ENCODE measurements at places on chromosomes 7 and 10. TPM values are rescaled to one million over a fixed set of nuclear protein-coding genes. Genes with fewer than 3 reads are reported as not detected.

DNA sequence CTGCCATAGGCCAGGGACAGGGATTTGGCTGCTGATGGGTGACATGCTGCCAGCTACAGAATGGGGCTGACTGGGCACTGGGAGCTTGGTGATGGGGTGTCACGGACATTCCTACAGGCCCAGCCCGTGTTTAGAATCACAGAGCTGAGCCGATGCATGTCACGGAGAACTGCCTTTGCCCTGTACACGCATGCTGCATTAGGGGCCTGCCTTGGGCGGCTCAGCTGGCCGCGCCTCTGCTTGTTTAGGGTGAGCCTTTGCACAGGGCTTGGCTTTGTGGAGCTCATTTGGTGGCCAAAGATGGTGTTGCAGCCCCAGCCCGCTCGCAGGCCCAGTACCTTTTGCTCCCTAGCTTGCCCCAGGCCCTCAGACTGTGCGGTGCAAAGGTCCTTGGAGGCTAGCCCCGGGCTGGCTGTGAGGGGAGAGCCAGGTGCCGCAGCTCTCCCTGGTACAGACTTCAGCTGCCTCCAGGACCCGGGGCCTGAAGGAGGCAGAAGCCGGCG, 108.4 kb upstream of the BTBD16 start:
- peak overlapping the region; percentile 63 for H3K4me3 ChIP-seq
- peaks cover 60% of the 10 kb centered on the region for H3K4me1 ChIP-seq
- H3K27ac ChIP-seq: peak overlapping the region; percentile 65
- H3K27me3 ChIP-seq: peaks cover 2% of the 10 kb centered on the region
- no peak for DNase-seq

- no peaks in the 10 kb centered on the region for H3K27me3 ChIP-seq
- H3K27ac ChIP-seq: no peak overlapping the region
- no peaks in the 10 kb centered on the region for H3K4me1 ChIP-seq
- DNase-seq: no peak
- no peaks in the 10 kb centered on the region for H3K36me3 ChIP-seq
Measured at GRCh38 chr7:80802527-80802926, 116.3 kb downstream of the SEMA3C start.

Gene SPDYE2
- not detected for total RNA-seq

Gene IFIT2
- 14.6 TPM for total RNA-seq

DNA sequence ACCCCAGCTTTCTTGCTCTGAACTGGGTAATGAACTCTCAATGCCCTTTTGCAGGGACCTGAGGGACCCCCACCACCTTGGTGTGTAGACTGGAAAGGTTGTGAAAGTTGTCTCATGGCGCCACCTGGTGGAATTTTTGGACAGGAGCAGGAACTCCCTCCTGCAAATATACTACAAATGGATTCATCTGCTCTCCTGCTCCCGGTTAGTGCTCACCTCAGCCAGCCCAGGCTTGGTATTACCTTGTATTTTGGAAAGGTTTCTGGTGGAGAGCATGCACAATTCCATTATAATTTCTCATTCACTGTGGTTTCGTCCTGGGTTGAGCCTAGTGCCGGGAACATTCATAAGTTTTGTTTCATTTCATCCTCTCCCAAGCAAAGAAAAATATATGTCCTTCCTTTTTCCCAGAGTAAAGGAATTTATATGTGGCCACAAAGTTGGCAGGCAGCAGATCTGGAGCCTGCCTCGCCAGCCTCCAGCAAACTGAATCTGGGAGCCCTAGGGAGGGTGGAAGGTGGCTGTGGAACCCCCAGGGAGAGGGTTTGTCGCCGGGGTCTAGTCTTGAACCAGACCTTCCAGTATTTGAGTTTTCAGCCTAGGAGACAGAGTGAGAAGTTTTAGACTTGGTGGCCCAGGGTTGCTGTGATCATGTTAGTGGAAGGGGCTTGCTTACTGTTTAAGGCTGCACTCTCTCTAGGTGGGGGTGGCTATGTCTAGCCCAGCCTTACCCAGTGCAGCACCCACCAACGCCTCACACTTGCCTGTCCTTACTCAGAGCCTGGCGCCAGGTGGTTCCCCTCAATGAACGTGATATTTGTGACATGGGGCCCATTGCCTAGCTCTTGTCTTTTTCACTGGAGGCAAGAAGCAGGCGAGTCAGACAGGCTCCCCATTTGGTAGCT, 9.5 kb downstream of the FAM241B start:
- peaks cover 15% of the 10 kb centered on the region for H3K4me1 ChIP-seq
- DNase-seq: peak; percentile 74
- H3K27me3 ChIP-seq: peaks cover 3% of the 10 kb centered on the region
- no peak overlapping the region for H3K4me3 ChIP-seq
- H3K27ac ChIP-seq: no peak overlapping the region

DNA sequence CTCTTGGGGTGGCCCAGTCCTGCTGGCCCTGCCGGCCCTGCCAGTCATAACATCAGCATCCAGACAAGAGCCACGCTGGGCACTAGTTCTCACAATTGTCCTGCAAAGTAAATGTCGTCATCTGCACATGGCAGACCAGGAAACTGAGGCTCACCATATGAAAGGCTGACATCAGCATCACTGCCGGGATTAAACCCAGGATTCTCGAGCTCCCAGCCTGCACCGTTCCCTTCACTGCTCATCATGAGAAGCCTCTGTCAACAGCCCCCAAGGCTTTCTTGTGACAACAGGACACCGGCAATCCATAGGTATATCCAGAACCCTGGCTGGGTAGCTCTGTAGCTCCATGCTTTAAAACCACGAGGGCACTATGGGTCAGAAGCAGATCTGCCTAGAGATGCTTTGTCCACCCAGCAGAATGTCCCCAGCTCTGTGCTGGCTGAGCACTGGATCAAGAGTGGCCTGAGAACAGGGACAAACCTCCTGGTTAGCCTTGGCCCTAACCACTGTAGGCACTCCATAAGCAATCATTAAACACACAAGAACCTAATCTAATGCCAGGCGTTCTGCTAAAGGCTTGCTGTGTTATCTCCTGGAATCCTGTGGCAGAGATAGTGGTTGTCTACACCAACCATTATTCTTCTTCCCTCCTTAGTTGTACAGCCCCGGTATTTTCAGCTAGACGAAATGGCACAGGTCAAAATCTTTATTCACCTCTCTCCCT, 41.2 kb upstream of the C10orf71 start:
- H3K4me1 ChIP-seq: peaks cover 9% of the 10 kb centered on the region
- no peak for DNase-seq
- H3K36me3 ChIP-seq: no peaks in the 10 kb centered on the region

DNA sequence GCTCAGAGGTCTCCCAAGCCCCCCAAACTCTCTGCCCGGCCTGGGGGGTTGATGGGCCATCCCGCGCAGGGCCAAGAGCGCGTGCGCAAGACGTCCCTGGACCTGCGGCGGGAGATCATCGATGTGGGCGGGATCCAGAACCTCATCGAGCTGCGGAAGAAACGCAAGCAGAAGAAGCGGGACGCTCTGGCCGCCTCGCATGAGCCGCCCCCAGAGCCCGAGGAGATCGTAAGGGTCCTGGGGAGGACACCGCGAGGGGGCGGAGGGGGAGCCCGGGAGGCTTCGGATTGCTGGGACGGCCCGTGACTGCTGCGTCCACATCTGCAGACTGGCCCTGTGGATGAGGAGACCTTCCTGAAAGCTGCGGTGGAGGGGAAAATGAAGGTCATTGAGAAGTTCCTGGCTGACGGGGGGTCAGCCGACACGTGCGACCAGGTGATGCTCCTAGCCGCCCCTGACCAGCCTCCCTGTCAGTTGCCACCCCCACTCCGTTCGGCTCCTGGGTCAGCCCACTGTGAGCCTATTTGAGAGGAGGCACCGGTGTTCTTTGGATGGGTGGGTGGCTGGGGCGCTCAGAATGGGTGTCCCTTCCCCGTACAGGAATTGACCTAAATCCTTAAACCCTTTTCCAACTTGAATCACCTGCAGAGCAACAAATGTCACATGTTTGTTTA, 5.7 kb downstream of the ANKRD2 start:
- no peak overlapping the region for H3K27ac ChIP-seq
- H3K4me3 ChIP-seq: no peak overlapping the region
- no peak for DNase-seq
- peaks cover 5% of the 10 kb centered on the region for H3K4me1 ChIP-seq
- H3K36me3 ChIP-seq: no peaks in the 10 kb centered on the region
- no peaks in the 10 kb centered on the region for H3K27me3 ChIP-seq

DNA sequence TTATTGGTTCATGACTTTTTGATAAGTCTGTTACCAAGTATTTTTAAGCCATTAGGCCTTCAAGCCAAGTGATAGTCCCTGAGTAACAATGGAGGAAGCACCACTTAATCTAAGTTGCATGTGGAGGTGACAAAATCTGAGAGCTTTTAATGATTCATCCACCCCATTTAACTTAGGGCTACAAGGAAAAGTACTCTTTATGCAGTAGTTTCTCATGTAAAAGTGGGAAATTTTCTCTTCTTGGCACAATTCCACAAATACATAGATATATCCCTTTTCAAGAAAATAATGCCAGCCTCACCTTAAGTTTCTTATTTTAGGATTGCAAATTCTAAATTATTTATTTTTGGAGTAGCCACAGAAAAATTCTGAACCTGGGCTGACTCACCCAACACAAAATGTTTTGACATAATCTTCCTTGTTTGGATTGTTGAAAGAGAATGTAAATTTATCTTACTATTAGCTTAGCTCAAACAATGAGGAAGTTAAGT, 85.7 kb downstream of the SUGCT start:
- H3K27me3 ChIP-seq: no peaks in the 10 kb centered on the region
- H3K36me3 ChIP-seq: no peaks in the 10 kb centered on the region

- no peaks in the 10 kb centered on the region for H3K27me3 ChIP-seq
- H3K27ac ChIP-seq: peak overlapping the region; percentile 6
- H3K4me1 ChIP-seq: peaks cover 17% of the 10 kb centered on the region
- H3K36me3 ChIP-seq: no peaks in the 10 kb centered on the region
Measured at GRCh38 chr10:3090914-3091787, 23.8 kb downstream of the PFKP start.

GRCh38 chr7:117134889-117135552, 181.7 kb downstream of the ST7 start:
- no peak overlapping the region for H3K27ac ChIP-seq
- no peaks in the 10 kb centered on the region for H3K27me3 ChIP-seq

Gene ITPRID1
- not detected for total RNA-seq

DNA sequence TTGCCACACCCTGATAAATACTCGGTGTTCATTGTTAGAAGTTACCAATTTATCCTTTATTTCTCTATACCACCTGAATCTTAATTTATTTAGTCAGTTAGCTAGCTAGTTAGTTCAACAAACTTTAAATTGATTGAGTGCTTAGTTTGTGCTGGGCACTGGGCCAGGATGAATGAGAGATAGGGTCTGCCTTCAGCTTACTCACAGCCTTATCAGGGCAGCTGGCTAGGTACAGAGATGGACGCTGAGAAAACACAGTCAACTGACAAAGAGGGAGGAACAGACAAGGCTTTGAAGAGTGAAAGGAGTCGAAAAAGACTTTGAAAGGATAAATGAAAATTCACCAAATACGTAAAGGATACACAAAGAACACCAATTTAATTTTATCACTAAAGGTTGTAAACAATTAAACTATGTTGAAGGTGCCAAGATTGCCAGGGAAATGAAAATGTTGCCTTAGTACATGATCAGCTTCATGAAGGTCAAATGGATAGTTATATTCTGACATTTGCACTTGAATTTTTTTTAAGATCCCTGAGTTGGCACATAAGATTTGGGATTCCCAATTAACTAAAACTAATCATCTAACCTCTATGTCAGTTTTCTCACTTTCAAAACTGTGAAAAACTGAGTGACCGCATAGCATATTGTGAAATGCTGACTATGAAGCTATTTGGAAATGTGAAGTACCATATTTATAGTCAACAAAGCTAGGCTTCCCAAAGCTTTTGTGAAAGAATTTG, 2.1 kb downstream of the CAV2 start:
- no peak overlapping the region for H3K4me3 ChIP-seq
- no peaks in the 10 kb centered on the region for H3K36me3 ChIP-seq

DNA sequence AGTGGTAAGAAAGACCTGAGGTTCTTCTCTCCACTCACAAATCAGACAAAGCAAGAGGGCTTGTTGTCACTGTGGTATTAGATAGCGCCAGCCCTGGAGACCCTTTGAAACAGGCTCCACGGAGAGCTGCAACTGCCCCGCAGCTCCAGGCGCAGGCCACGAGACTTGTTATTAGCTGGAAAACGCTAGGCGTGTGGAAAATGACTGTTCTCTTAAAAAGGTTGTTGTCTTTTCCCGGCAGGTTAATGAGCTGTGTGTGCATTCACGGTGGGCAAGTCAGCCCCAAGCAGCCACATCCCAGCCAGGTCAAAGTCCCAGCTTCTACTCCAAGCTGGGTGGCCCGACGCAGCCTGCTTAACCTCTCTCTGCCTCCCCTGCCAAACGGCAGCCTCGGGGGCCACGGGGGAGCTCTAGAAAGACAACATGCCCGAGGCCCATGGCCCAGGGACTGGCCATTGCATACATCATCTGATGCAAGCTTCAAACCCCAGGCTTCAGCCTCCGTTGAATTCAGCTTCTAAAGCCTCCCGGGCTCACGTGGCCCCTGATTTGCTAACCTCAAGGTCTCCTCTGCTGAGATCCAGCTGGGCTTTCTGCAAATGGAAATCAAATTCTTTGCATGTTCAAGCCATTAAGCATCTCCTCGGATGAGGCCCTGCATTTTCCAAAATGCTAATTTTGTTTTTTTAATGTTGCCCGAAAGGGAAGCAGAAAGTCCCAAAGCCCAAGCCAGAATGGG, 61.3 kb upstream of the DNAAF5 start:
- H3K4me1 ChIP-seq: peaks cover 47% of the 10 kb centered on the region
- no peaks in the 10 kb centered on the region for H3K27me3 ChIP-seq
- H3K36me3 ChIP-seq: peaks cover 31% of the 10 kb centered on the region
- peak overlapping the region; percentile 6 for H3K27ac ChIP-seq

All from spinal cord (tissue), 10 donors.